ENCODE measurements at places on chromosomes 4 and X. TPM values are rescaled to one million over a fixed set of nuclear protein-coding genes. Genes with fewer than 3 reads are reported as not detected.
A peak's percentile ranks its signal among the peaks of the same experiment; 100 is the strongest.

DNA sequence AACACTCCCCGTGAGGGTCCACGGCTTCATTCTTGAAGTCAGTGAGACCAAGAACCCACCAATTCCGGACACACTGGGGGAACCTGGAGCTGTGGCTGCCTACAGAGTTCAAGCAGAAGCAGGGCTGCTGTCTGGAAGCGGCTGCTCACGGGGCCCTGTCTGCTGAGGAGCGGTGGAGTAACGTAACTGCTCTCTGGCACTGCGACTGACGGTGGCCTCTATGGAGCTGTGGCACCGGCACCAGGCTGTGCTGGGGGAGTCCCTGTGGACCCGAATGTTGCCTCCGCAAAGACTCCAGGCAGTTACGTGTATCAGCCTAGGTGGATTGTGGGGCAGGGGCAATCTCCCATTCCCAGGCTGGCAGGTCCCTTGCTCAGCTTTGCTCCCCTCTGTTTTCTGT, 703.3 kb upstream of the FRG1 start:
- DNase-seq, result no peak

DNA sequence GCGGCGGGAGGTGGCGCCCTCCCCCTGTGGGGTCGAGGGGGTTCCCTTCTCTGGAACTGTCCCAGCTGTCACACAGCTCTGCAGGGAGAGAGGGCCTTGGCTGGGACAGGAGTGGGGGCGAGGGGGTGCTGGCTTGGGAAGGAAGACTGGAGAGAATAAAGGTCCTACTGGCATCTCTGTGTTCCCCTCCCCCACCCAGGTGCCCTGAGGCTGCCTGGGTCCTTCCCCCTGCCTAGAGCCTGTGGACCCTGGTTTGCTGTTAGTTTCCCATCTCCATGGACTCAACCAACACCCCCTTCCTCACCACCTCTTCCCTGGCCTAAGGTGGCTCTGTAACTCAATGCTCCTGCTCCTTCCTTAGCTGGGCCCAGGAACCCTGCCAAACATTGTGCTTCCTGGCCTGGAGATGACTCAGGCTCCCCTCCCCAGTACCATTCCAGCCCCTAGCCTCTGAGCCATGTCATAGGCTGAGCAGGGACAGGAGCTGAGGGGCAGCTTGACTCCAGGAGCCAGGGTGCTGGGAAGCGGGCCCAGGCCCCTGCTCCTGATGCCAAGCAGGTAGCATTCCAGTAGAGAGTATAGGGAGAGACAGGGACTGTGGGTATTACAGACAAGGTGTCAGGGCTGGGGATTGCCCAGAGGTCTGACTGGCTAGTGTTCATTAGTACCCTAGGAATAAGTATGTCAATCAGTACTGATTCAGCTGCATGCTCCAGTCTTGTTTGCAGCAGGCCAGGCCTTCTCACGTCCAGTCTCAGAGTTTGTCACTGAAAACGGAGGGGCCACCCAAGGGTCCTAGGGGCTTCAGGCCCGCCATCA, 100.7 kb downstream of the EFNB1 start:
- DNase-seq, result peak; percentile 85

DNA sequence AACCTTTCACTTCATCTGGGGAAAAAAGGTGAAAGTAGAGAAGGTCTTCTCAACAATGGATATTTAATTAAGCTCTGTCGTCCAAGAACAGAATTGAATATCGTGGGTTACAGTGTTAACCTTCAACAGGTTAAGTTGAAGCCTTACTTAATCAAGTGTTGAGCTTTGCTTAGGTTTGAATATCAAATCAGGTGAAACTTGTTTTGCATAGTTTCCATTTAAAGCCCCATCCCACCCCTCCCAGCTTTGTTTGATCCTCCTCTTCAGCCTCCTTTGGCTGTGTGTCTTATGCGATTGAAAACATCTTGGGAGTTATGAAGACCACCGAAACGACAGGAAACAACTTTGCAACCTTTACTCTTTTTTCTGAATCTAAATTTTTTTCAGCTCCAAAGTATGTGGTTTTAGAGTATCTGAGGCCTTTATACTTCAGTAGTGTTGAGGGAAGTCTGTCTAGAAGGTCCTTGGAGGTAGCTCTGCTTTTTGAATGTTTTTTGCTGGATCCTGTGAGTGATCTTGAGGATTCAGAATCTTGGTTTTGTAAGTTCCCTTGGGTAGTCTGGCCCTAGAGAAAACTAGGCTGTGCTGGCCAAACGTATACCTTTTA, 39.1 kb downstream of the MCUB start:
- DNase-seq, result no peak

DNA sequence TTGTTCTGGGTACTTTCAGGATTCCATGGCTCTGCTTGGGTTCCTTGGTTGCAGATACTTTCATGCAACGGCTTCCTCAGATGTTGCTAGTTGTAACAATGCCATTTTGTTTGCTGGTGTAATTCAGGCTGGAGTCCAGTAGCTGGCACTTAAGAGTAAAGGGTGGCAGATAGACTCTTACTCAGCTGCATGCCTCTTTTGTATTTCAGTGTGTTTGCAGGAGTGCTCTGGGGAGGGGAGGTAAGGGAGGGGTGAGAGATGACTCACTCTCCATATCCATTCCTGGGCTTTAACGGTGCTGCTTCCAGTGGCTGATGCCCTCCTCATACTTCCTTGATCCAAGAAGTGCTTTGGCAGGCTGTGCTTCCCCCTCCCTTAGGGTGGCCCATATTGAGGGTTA, 155.2 kb downstream of the ZNF330 start:
- DNase-seq, result peak; percentile 93

DNA sequence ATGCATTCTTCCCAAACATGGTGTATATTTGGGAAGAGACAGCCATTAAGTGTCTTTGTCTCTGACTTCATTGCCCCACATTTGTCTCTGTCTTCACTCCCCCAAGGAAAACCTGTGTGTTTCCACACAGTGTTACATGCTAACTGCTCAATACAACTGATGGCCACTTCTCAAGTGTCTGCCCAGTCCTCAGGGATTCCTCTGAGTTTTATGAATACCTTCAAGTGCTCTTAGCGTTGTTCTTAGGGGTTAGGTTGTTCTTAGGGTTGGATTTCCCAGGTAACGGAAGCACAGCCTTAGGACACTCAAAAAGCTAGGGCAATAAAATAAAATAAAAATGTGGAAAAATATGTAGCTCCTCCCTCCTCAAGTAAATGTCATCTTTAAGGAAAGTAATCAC, 64.7 kb upstream of the PLAC8 start:
- DNase-seq, result no peak

DNA sequence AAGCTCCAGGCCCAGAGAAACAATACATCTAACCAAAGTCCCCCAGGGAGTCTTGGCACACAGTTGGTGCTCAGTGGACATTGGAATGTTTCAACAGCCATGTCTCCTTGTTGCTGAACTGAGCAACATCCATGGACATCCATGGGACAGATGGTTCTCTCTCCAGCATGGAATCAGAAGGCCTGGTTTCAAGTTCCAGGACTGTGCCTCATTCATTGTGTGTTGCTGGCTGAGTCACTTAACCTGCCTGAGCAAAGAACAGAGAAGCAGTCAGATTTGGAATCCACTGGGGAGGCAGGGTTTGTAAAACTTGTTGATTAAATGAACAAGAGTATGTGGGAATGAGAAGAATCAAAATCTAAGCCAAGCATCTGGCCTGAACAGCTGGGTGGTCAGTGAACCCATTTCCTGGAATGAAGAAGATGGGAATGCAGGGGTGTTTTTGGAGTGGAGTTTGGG, 147.9 kb downstream of the CHIC2 start:
- peak; percentile 83 for DNase-seq

RBM46 gene
- not detected for total RNA-seq

NSG1 gene
- 0.56 TPM for total RNA-seq

AFAP1 gene
- total RNA-seq, result 48.2 TPM

PNMA5 gene
- total RNA-seq, result not detected

CD40LG gene
- not detected for total RNA-seq

ADRA2C gene
- 0.28 TPM for total RNA-seq

NDST3 gene
- total RNA-seq, result under 0.01 TPM

FOXP3 gene
- total RNA-seq, result not detected

PDE6B gene
- total RNA-seq, result under 0.01 TPM

SPIN2A gene
- 0.18 TPM for total RNA-seq

AFM gene
- total RNA-seq, result not detected

UVSSA gene
- total RNA-seq, result 1.4 TPM

All from IMR-90 (cell line).